ENCODE measurements at places on chromosomes 6 and 20.

DNA sequence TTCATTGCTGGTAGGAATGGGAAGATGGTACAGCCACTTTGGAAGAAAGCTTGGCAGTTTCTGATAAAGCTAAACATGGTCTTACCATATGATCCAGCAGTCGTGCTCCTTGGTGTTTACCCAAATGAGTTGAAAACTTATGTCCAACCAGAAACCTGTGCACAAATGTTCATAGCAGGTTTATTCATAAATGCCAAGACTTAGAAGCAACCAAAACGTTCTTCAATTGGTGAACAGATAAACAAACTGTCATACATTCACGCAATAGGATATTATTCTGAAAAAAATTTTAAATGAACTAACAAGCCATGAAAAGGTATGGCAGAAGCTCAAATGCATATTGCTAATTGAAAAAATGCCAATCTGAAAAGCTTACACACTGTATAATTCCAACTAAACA is 117.1 kb downstream of the LINC00237 start:
- no peak for DNase-seq

DNA sequence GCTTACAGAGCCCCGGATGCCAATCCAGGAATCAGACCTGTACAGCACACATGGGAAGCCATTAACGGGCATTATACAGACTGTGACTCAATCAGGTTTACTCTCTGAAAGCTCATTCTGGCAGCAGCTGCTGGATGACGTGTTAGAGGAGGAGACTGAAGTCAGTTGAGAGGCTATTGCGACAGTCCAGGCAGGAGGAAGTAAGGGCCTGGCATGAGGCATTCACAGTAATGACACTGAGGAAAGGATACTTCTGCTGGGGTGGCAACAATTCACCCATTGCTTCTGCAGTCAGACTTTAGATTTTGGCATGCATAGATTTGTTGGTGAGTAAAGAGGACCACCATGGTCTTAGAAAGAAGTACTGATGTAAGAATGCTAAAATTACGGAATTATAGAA is 151.0 kb upstream of the HEY2 start:
- peak; percentile 83 for DNase-seq

- peak; percentile 70 for DNase-seq
These were observed 171.4 kb downstream of the GMPR start for GRCh38 chr6:16409531-16410441.

- no peak for DNase-seq
These were observed 33.8 kb downstream of the CD40 start for GRCh38 chr20:46151936-46152335.

DNA sequence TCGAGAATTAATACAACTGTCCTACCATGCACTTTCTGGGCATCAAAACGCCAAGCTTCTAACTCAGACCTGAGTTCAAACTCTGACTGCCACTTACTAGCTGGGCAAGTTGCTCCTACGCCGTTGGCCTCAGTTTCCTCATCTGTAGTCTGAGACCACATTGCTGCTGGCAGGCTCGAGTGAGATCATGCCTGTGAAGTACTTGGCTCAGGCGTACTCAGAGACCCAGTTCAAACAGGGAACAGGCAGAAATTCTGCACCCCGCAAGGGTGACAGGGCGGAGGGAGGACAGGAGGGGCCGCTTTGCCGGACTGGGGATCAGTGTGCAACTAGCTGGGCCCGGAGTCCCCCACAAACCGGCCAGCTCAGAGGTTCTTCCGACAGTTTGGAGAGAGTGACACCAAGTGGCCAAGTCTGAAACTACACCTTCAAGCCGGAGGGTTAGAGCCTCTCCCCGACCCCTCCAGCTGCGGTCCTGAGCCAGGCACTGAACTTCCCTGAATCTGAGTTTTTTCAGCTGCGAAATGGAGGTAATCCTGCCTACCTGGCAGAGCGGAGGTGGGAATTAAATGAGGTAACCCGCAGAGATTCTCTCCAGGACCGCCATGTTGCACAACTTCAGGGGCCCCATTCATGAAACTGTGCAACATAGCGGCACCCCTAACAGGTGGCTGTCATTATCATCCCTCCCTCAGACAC is 46.0 kb upstream of the PTPN1 start:
- peak; percentile 52 for DNase-seq

GRCh38 chr6:112929641-112930040 is 582.5 kb downstream of the RFPL4B start:
- no peak for DNase-seq

DNA sequence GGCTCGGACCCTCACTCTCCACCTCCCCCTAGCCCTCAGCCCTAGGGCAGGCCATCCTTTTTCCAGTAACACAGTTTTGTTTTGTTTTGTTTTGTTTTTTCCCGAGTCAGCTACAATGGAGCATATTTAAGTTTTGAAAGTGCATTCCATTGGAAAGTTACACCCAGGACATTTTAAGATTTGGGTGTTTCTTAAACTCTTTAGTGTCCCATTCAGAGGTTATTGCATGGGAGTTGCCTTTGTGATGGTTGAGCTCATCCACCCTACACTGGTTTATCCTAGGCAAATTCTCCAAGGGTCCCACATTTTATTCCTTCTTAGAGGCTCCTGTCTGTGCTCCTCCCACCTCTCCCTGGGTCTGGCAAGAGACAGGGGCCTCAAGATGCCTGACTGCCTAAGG is 58.9 kb downstream of the THBS2 start:
- no peak for DNase-seq

- DNase-seq, result no peak
These were observed 117.3 kb downstream of the BCKDHB start for GRCh38 chr6:80223743-80224212.

DNA sequence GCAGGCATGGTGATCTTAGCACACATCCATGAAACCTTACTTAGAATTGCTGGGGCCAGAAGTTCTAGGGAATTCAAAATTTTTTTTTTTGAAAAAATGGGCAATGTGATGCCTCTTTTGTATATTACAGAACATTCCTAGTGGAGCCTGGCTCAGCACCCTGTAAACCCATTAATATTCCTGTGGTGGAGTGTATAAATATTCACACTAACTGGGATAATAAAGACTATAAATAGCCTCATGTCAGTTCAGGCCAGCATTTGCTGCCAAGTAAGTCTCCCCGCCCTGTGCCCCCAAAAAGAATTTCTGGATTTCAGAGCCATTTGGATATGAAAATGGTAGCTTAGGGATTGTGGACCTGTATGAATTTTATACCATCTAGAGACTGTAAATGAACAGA is 14.8 kb downstream of the BANF2 start:
- no peak for DNase-seq

GRCh38 chr6:14241255-14242070 is 123.9 kb downstream of the CD83 start:
- DNase-seq, result no peak

DNA sequence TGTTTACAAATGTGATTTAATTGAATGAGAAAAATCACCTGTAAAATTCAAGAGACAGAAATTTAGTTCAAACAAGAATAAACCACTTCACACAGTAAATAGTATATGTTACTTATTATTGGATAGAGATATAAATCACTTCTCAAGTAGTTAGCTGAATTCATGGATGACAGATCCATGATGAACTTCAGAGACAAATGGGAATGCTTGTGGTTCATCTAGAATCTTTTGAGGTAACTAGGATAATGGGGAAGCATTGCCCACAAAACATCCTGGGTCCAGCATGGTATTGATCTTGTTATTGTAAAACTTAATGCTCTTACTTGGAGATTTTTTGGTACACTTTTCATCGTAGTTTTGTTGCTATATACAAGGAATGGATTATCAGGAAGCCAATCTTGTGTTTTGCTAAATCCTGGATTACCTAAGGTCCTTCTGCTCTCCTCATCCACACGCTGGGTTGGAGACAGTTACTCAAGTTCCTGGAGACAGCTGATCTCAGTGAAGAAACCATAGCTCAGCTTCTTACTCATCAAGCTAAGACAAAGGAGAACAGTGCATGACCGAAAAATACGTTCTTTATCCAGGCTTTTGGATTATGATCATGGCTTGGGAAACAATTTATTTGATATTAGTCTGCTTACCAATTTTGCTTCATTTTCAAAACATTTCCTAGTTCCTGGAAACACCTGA is 142.5 kb upstream of the PREP start:
- DNase-seq, result peak; percentile 32

GRCh38 chr20:5881703-5882102 is 68.6 kb downstream of the TRMT6 start:
- DNase-seq, result no peak

- peak; percentile 32 for DNase-seq
These were observed 216.8 kb upstream of the SGK1 start for GRCh38 chr6:134534708-134535149.

DNA sequence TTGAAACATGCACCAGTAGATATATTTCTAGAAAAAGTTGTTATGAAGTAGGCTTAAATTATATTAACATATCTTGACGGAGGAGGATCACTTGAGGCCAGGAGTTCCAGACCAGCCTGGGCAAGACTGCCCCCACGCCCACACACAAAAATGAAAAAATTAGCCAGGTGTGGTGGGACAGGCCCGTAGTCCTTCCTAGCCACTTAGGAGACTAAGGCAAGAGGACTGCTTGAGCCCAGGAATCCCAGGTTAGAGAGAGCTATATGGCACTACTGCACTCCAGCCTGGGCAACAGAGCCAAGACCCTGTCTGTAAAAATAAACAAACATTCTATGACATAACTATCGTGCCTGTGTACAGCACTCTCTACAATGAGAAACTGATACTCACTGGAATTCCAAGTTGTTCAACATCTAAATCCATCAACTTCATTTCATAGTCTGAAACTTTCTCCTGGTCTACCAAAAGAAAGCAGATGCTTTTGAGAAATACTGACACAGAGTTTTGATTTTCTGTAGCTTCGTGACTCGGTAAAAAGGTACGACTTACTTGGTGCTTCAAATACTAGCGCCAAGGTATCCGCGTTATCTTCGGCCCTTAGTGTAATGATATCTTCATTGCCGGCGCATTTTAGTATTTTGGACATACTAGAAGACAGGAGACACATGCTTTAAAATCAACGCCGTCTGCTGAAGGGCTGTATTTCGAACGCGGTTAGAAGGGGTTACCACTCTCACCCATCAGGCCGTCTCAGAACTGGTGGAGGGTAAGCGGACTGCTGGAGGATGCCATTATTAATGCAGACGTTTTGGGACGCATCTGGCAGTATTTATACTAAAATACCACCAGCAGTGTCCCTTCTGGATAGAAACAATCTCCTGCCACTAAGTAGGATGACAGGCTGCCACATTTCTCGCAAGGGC is 1.3 kb downstream of the PCNA start:
- no peak for DNase-seq

- DNase-seq, result no peak
These were observed 79.6 kb upstream of the EPB41L1 start for GRCh38 chr20:36074983-36075382.

DNA sequence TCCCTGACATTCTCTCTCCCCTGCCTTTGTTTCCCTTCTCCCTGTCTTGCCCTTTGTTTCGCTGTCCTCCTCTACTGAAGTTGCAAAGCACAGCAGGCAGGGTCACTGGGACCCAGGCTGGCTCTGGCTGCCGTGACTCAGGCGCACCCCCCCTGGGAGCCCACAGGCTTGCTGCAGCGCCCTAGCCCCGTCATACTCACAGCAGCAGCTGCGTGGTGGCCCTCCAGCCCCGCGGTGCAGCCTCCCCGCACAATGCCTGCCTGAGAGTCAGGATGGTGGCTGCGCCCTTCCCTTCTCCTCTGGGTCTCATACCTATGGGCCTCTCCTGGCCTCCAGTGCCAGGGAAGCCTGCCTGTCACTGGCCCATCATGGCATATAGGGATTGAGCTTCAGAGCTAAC is 41.7 kb downstream of the TXNDC5 start:
- no peak for DNase-seq

GRCh38 chr6:17820055-17820454 is 113.3 kb upstream of the NUP153 start:
- DNase-seq, result no peak

GRCh38 chr6:41696788-41697187 is 38.6 kb downstream of the TFEB start:
- DNase-seq, result no peak

GRCh38 chr6:132596201-132596600 is 6.7 kb upstream of the TAAR5 start:
- DNase-seq, result no peak

DNA sequence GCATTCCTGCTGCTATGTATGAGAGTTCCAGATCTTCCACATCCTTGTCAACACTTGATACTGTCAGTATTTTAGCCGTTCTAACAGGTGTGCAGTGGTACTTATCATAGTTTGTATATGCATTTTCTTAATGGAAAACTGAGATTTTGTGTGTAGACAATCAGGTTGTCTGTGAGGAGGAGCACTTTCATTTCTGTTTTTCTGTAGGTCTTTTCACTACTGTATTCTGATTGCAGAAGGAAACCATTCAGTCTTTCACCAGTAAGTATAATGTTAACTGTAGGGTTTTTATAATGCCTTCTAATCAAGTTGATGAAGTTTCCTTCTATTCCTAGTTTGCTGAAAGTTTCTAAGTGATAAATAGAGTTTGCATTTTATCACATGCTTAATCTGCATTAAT is 107.5 kb downstream of the C6orf58 start:
- no peak for DNase-seq

DNA sequence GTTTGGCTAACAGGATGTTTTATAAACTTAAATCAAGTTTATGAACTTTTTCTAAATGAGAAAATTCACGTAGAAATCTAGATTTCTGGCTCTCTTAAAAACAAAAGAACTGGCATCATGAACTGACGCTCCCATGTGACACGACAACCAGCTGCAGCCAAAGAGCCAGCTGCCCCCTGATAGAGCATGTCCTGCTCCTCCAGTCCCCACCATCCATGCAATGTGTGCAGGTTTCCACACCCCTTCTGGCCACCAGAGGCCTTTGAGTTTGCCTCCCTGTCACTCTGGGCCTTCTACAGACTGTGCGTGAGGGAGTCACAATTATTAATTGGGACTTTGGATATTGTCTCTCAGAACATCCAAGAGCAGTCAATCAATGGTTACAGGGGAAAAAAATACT is 1.6 kb upstream of the GPLD1 start:
- DNase-seq, result no peak

DNA sequence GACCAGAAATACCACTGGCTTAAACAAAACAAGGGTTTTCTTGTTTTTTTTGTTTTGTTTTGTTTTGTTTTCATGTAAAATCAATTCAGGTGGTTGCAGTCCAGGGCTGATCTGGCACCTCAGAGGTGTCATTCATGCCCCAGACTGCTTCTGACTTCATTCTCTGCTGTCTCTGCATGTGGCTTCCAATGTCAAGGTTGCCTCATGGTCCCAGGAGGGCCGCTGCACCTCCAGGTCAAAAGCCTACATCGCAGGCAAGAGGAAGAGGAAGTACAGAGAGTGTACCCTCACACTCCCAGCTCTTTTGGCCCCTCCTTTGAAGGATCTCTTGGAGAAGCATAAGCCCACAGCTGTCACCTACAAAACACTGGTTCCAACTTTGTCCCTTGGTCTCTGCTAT is 1.4 kb upstream of the BTN3A1 start:
- no peak for DNase-seq

GRCh38 chr6:135126034-135126433 is 55.1 kb upstream of the MYB start:
- no peak for DNase-seq

GRCh38 chr6:134902936-134903335 is 47.0 kb downstream of the ALDH8A1 start:
- no peak for DNase-seq

DNA sequence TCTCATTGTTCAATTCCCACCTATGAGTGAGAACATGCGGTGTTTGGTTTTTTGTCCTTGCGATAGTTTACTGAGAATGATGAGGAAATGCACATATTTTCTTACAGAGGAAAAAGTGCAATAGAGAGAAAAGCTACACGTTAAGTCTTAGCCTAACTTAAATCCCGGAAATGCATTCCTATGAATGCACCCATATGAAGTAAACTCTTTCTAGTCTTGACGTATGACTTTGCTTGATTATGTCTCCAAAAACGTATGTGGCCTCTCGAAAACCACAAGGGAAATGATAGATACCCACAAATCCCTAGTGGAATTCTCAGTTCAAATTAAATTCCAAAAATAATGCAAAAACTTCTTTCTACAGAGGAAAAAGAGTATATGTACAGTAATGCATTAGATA is 90.7 kb upstream of the SASH1 start:
- DNase-seq, result peak; percentile 73

All from HCEC 1CT (cell line).